HepG2 (cell line): ENCODE measurements at places on chromosomes 4 and X. TPM values are rescaled to one million over a fixed set of nuclear protein-coding genes. Genes with fewer than 3 reads are reported as not detected.

DNA sequence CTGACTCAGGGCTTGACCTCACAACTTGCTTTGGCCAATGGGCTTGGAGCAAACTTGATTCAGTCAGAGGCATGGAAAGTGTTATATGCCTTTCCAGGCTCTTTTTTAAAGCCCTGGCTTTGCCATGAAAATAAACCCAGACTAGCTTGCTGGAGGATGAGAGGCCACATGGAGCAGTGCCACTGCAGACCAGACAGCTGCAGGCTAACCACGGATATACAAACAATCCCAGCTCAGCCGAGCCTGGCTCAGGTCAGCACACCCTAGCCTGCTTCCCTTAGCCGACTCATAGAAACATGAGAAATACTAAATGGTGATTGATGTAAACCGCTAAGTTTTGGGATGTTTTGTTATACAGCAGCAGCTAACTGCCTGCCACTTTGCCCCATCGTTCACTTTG is 345.1 kb downstream of the ARHGAP10 start:
- no peak for DNase-seq

DNA sequence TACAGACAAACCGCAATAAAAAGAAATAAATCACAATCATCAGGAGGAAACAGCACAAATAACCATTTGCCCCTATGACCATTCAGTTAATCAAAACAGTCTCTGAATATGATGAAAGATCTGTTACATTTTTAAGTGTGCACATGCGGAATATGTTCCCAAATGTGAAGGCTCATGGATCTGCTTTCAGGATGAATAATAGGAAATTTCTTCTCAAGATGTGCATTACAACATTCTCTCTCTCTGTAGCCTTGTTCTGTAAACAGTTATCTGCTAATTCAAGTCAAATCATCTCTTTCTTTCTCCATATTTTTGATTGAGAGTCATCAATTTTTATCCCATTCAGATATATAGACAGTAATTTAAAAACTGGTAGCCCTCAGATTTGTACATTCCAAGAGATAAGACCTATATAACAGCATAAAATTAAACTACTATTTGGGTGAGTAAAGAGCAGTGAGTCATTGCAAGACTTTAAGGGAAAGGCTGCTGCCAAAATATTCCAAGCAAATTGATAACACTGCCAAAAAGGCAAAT is 433.9 kb upstream of the ATOH1 start:
- DNase-seq, result no peak

DDX53 gene
- total RNA-seq, result not detected in 2 replicates

GRCh38 chr4:26842911-26843310 is 17.7 kb upstream of the STIM2 start:
- DNase-seq, result no peak

- peak; percentile 93 for DNase-seq
Observed at GRCh38 chr4:94564252-94564651, 112.5 kb downstream of the PDLIM5 start.

- DNase-seq, result no peak
Observed at GRCh38 chrX:34563804-34564203, 93.3 kb downstream of the TMEM47 start.

DNA sequence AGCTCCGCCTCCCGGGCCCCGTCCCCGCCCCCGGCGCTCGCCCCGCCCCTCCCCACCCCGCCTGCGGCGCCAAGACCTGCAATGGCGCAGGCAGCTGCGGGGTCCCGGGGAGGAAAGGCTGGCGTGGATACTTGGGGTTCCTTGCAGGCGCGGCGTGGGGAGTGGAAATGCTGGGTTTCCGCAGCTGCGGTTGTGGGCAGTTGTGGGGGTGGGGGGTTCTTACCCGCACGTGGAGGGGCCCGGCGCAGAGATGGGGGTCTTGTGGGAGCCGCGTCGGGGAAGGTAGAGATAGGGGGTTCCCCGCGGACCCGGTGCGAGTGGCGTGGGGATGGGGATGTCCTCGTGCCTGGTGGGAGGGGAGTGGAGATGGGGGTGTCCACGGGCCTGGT is 680 bp upstream of the ASMTL start:
- DNase-seq, result no peak

TEX11 gene
- not detected in 2 replicates for total RNA-seq

- DNase-seq, result no peak
Observed at GRCh38 chr4:11799196-11799595, 370.5 kb upstream of the HS3ST1 start.

DNA sequence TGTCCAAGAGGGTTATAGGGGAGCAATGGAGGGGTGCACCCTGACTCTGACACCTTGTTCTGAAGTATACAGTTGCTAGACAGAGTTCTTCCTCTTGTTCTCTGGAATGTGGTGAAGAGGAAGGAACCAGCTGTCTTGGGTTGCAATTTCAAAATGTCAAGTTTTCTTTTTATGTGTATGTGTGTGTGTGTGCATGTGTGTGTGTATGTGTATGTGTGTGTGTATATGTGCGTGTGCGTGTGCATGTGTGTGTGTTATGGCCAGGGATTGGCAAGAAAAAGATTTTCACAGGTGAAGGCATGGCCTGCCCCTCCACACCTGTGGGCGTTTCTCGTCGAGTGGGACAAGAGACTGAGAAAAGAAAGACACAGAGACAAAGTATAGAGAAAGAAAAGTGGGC is 81.6 kb upstream of the ADGRA3 start:
- no peak for DNase-seq

DNA sequence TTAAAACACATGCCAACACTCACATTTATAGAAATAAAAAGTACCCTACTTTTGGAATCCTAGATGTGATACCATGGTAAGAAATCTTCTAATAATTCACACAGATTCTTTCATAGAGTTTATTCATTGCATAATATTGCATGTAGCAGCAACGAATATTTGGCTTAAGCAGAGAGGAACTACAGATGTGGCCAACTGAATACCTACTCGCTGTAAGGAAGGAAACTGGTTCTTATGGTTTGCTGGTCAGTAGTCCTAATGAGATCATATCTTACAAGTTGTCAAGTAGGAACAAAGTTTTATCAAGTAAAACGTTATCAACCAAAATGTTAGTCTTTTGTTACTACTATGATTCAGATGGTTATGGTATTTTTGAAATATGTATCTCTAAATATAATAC is 996.1 kb downstream of the PDHA2 start:
- no peak for DNase-seq

WDR1 gene
- total RNA-seq, result 106 and 120 TPM in 2 replicates

LDOC1 gene
- total RNA-seq, result not detected in 2 replicates

DNA sequence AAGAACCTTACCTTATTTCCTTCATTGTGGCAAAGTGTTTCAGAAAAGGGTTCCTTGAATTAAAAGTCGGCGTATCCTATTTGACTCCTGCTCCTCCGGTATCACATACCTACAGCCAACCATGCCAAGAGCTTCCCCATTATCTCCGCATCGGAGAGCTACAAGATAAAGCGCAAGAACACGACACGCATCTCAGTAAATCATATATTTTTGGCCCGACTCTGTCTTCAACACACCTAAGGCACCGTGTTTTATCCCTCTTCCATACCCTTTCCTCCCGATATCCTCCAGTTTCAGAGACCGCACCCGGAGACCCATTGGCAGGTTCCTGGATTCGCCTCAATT is 497 bp upstream of the THAP9 start:
- DNase-seq, result no peak

- no peak for DNase-seq
Observed at GRCh38 chr4:75154994-75155393, 222.1 kb downstream of the PARM1 start.

GRCh38 chrX:25536307-25536970 is 520.7 kb upstream of the ARX start:
- DNase-seq, result peak; percentile 47

PDK3 gene
- total RNA-seq, result 9.1 and 13.3 TPM in 2 replicates

GRCh38 chrX:38315186-38315585 is 12.1 kb downstream of the RPGR start:
- DNase-seq, result no peak

- no peak for DNase-seq
Observed at GRCh38 chr4:86999136-86999643, 64.4 kb downstream of the AFF1 start.

GRCh38 chrX:22959204-22959920 is 40.4 kb upstream of the DDX53 start:
- no peak for DNase-seq

ZNF81 gene
- 3.2 and 3.8 TPM in 2 replicates for total RNA-seq

CNGA1 gene
- 0.22 TPM in 1 of 2 replicates, not detected in the other for total RNA-seq

SYNPO2 gene
- 0.04 TPM in 1 of 2 replicates, not detected in the other for total RNA-seq

DNA sequence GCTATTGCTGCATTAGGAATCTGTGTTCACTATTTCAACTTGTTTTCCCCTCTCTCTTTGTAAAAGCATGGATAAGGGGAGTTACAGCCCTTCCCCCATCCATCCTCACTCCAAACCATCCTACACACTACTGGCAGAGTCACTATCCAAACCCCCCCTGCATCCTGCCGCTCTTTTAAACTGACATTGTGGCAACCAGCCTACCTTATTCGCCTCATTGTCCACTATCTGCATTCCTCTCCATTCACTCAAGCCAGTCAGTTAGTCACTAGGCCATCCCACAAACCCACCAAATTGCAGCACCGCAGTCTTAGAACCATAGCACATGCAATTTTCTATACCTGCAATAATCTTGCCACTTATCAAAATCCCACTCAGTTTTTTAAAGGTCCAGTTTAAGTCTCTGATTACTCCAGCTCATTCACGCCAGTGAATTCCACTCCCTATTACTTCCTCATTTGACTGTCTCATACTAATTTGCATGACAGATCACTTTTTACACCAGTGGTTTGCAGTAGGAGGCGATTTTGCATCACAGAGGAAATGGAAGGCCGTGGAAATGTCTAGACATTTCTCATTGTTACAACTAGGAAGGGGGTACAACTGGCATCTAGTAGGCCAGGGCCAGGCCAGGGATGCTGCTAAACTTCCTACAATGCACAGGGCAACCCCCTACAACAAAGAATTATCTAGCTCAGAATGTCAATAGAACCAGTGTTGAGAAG is 181.8 kb downstream of the HS6ST2 start:
- no peak for DNase-seq

DNA sequence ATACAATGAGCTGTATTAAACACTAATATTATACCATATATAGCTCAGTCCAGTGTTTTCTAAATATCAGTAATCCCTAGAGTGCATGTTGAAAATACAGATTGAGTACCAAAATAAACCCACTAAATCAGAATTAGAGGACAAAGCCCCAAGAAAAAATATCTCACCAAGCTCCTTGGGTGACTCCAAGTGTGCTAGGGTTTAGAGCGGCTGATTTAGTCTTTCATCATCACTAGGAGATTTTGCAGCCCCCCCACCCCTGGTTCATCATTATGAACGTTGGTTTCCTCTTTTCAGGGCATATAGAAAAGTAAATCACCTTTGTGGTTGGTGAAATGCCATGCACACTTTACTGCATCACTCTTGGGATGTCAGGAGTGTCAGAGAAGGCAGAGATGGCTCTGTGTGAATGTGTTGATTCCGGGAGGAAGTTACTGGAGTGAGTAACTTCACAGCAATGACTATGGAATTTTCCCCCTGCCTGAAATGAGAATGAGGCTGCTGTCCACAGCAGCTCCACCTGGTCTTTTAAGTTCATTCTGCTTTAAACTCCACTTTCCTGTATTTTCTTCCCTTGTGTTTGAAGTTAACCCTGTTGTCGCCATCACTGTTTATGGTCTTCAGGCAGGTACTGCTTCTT is 25.2 kb upstream of the ANAPC4 start:
- no peak for DNase-seq
